DMS79 treated with DMSO at 0.1 percent for 48 hours (cell line): ENCODE measurements at places on chromosomes 13 and 19.

DNA sequence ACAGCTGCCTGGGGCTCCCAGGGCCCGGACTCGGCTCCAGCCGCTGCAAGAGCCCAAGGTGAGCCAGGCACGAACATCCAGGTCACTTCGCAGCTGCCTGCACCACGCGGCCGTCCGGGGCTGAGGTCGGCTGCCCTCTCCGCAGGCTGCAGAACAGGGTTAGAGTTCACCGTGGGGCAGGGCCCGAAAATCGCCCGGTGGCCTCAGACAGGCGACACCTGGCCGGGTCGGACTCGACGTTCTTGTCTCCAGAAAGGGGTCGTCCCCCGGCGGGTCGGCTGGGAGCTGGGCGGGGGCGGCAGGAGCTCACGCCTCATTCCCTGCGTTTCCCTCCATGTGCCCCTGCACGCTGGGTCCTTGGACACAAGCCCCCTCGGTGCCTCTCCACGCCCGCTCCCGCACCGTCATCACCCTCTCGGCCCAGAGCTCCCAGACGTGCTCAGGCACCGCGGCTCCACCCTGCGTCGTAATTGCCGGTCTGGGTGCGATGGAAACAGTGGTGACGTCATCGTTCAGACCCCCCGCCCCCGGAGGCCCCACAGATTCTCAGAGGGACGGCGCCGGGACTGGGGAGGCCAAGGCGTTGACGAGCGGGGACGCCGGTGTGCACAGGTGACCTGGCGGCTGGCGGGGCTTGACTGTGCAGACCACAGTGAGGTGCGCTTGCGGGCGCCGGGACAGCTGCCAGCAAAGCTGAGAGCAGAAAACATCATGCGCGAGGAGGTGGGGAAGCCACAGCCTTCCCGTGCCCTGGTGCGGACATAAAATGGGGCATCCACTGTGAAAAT, 4.0 kb upstream of the GRIN3B start:
- DNase-seq, result peak; percentile 79

DNA sequence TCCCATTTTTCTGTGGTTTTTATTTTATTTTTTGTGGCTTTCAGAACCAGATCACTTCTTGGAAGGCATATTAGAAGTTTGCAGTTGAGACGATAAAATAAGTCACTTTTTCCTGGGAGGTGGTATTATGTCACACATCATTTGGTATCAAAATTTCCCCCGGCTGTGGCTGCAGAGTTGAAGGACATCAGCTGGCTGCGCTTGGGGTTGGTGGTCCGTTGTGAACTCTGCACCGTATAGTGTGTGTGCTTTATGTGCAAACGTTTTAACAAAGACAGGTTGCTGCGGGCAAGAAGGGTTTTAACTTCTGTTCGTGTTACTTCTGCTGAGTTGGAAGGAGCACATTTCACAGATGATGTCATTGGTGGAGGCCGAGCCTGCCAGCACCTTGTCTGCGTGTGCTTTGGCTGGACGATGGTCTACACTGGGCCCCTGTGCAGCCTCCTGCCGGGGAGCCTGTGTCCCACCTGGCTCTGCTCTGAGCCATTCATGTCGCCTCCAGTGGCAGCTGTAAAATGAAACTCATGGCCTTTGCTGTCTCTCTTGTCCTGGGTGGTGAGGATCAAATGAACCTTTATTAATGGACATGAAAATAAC, 9.6 kb downstream of the ATP11A start:
- DNase-seq, result no peak

GRCh38 chr13:94972262-94972661, 259.9 kb upstream of the SOX21 start:
- DNase-seq, result no peak

GRCh38 chr19:55609326-55609725, 3.9 kb downstream of the ZNF865 start:
- DNase-seq, result no peak

GRCh38 chr13:40275636-40276035, 390.8 kb downstream of the FOXO1 start:
- no peak for DNase-seq

DNA sequence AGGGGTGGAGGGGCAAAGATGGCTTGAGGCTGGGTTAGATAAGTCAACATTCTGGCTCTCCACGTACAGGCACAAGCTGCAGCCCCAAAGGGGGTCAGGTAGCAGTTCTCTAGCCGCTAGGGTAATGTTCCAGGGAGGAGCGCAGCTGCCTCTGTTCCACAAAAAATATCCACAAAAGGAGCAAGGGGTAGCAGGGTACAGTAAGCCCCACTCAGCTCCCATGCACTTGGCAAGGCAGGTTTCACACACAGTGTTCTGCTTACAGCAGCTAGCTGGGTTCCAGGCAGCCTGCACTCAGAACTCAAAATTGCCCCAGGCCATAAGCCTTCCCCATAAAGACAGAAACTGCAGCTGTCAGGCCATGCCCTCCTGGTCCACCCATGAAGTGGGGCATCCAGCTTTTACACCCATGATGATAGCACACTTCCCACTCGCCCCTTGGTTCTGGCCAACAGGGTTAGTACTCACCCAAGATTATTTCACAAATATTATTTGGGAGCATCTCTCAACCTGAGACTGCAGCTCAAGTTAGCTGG, 130.0 kb downstream of the CYSLTR2 start:
- DNase-seq, result no peak

DNA sequence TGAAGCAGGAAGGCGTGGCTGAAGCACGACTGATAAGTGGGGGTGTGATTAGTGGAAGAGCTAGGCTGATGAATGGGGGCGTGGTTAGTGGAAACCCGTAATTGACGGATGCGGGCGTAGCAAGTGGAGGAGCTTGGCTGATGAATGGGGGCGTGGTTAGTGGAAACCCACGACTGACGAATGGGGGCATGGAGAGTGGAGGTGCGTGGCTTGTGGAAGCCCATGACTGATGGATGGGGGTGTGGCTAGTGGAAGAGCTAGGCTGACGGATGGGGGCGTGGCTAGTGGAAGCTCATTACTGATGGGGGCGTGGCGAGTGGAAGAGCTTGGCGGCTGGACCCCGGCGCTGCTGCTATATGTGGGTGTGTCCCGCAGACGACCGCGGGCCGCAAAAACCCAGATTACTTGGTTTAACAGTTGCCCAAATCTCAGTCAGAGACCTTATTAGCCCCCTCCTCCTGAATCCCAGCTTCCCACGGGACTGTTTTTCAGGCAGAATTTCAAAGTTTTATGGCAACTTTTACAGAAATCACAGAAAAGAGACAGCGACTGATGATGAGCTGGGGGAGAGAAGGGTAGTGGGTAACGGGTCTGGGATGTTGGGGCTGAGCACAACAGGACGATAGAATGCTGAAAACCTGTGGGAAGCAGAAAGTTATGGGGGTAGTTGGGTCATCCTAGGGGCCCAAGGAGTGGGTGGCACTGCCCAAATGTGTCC, 9.0 kb upstream of the MEIS3 start:
- peak; percentile 97 for DNase-seq

DNA sequence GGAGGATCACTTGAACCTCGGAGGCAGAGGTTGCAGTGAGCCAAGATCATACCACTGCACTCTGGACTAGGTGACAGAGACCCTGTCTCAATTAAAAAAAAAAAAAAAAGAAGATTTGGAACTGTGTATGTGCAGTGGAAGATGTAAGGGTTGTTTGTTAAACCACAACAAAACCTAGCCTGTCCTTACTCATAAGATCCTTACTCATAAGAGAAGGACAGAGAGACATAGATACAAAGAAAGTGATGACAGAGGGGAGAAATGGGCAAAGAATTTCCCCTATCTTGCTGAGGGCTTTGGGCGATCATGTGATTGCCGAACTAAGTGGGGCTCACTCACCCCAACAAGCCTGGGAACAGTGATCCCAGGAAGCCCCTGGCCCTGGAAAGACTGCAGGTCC, 7.9 kb downstream of the ITPKC start:
- no peak for DNase-seq

- DNase-seq, result no peak
Observed at GRCh38 chr13:110511509-110512181, 49.9 kb downstream of the RAB20 start.

DNA sequence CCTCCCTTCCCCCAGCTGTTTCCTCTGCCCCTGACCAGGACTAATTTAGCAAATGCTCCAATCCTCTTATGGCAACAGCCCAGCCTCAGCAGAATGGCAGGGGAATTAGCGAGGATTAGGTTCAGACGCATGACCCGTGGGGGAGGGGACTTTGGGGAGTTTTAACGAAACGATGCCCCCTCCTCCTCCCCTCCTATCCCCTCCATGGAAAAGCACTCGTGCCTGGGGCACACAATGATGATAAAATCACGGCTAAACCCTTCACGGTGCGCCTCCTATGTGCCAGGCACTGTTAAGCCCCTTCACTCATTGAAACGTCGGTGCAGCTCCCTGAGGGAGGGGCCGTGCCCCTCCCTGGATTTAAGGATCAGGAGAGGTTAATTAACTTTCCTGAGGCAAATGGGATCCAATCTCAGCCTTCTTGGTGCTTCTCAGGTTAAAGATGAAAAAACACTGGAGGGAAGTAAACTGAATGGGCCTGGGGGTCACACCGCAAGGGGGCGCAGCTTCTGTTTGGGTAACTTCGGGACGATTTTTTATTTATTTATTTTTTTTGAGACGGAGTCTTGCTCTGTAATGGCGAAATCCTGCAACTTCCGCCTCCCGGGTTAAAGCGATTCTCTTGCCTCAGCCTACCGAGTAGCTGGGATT, 10.1 kb upstream of the TPRX2 start:
- DNase-seq, result no peak

- peak; percentile 41 for DNase-seq
Observed at GRCh38 chr13:40344270-40345148, 321.9 kb downstream of the FOXO1 start.

DNA sequence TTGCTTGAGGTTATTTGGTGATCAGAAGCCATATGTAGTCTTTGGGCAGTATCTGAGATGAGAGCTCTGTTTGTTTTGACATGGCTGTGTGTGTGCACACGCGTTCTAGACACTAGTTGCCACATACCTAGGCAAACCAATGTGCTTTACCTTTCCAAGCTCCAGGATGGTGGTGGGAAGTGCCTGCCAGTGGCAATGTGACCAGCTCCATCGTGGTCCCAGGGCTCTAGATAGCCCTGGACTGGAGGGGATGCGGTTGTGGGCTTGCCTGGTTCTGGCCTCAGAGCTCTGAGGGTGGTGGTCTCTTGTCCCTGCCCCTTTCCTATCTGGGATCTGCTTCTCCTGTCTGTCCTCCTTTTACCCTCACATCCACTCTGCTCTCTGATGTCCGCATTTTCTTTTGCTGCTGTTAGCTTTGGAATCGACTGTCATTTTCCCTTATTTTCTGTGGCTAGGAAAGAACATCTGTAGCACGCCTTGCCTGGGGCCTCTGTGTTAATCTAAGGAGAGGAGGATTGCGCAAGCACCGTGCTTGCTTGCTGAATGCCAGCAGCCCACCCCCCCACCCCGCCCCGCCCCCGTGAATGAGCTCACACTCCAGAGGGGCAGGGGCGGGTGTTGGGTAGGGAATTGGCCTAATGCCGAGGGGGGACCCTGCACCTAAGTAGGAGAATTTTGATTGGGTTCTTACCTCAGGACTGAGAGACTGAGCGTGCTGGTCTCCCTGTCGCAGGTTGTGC, 89.5 kb downstream of the ARHGEF7 start:
- DNase-seq, result no peak

DNA sequence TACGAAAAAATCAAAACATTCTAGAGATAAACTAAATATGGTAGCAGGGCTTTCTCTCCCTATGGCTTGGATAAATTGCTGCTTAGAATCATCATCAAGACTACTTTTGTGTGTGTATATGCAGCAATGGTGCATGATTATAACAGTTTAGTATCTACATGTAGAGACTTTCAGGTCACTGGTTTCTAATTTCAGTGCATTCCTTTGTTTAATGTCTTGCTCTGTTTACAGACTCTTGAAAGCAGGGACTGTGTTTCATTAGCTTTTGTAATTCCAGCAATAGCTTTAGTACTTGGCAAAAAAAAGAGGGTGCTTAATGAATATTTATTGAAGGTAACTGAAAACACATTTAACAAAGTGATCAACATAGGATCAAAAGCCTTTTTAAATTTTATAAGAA, 420.7 kb downstream of the PCDH9 start:
- DNase-seq, result no peak

DNA sequence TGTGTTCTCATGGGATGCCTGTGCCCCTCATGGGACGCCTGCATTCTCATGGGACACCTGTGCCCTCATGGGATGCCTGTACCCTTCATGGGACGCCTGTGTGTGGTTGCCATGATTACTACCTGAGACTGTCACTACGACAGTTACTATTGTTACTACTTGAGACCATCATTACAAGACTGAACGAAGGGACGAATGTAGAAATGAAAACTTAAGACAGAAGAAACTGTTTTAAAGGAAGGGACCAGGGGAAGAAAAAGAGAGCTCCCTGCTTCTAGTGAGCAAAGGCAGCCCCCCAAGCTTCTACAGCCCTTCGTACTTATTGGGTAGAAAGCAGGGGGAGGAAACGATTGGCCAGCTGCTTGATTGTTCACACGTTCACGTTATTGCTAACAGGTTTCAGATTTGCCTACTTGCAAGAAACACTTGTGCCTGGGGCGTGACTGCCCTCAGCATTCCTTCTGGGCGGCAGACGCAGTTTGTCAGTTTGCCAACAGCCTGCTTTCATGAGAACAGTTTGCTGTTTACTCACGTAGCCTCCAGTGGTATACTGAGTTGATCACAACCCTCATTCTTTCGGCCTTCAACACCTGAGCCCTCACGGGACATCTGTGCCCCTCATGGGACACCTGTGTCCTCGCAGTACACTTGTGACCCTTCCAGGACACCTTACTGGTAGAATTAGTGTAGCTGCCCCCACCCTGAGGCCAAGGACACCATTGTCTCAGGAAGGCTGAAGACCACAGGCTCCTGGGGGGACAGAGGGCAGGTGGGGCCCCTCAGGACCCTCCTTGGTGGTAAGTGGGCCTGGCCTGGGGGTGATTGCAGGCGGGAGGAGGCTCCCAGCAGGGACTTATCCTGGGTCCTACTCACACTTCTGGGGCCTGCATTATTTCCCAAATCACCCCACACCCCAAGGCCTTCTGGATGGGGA, 2.5 kb upstream of the S1PR4 start:
- peak; percentile 79 for DNase-seq

DNA sequence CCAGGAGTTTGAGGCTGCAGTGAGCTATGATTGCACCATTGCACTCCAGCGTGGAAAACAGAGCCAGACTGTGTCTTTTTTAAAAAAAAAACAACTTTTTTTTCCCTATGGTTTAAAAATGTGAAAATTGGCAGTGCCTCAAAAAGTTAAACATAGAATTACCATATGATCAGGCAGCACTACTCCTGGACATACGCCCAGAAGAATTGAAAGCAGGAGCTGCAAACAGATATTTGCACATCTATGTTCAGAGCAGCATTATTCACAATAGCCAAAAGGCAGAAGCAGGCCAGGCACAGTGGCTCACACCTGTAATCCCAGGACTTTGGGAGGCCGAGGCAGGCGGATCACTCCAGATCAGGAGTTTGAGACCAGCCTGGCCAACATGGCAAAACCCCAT, 3.8 kb upstream of the RETN start:
- no peak for DNase-seq

- no peak for DNase-seq
Observed at GRCh38 chr19:19600793-19601330, 17.6 kb downstream of the PBX4 start.

GRCh38 chr19:43718627-43719377, 2.9 kb downstream of the IRGC start:
- no peak for DNase-seq

- DNase-seq, result no peak
Observed at GRCh38 chr19:7865262-7865911, 8.8 kb downstream of the PRR36 start.
